ENCODE measurements at places on chromosomes 7 and 10. TPM values are rescaled to one million over a fixed set of nuclear protein-coding genes. Genes with fewer than 3 reads are reported as not detected.

DNA sequence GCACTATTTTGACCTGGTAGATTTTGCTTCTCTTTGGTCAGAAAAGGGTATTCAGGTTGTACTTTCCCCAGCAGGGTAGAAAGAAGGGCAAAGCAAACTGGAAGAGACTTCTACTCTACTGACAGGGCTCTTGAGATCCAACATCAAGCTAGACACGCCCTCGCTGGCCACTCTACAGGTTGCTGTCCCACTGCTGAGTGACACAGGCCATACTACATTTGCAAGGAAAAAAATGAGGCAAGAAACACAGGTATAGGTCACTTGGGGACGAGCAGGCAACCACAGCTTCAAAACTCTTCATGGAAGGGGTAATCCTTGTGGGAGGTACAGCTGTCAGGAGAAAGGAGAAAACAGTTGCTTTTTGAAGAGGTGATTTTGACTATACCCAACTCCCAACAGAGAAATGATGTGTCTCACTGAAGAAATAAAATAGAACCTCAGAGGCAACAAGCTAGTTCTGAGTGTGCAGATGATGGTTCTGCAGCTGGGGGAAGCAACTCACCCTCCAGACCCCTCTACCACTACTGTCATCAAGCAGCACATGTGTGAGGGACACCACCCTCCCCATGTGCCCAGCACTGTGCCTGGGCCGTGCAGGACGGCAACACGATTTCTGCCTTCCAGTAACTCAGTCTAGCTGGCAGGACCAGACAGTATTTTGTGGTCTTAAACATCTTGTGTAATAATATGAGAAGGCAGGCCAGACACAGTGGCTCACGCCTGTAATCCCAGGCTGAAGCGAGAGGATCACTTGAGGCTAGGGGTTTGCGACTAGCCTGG, 16.3 kb downstream of the AKR1B1 start:
- no peak for DNase-seq

DNA sequence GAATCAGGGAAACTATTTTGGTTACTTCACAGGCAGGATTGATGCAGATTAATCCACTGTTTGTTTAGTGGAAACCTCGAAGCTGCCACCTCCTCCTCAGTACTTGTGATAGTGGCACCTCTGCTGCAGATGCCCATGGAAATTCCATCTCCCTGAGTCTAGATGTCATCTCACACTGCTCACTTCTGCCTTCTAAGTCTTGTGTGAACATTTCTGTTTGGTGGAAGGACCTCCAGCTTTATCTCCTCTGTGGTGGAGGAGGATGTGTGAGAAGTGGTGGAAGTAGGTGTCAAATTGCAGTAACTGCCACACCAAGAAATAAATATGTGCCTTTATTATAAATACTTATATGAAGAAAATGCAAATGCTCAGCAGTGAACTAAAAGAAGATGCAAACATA, 25.8 kb upstream of the GPR141 start:
- no peak for DNase-seq

DNA sequence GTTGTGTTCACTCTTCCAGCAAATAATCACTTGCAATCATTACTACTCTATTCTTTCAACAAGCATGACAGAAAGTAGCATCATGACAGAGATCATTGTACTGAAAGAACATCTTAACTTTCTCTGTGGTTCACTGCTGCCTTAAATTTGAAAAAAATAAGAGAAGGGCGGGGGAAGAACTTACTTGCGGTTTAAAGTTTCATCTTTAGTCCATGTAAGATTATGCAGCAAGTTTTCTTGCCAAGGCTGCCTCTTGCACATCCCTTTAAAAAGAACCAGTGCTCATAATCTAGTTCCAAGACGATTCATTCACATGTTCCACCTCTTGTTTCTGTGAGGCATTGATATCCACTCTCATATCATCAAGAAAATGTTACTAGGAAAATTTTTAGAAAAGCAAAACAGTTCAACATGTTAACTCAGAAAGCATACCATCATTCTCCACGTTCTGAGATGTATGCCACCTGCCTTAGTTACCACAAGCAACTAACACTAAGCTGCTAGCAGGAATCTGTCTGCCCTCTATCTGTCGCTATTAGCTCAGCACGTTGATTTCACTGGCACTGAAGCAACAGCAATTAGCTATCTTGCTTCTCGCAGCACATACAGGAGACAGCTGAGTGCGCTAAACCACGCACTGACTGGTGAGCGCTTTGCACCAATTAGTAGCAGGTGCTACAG, at the start of gene PCDH15:
Gene PCDH15, minus strand, starts transcription at position 491 of the 681 bp plus-strand sequence. CDS start 136,969 bp downstream, outside the sequence.
- peak; percentile 3 for DNase-seq

DNA sequence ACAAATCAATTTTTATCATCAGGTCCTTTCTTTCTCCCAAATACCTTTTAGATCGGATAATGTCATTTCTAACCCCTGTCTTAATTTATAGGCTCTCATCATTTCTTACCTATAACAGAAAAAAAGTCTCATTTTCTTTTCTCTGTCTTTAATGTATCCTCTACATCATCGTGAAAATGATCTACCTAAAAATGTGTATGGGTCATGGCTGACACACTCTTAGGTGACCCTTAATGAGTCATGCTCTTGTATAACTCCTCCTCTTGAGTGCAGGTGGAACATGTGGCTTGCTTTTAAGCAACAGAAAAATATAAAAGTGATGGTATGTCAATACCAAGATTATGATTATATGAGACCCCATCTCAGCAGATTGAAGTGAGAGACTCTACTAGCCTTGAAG, 139.4 kb downstream of the SEMA3C start:
- no peak for DNase-seq

DNA sequence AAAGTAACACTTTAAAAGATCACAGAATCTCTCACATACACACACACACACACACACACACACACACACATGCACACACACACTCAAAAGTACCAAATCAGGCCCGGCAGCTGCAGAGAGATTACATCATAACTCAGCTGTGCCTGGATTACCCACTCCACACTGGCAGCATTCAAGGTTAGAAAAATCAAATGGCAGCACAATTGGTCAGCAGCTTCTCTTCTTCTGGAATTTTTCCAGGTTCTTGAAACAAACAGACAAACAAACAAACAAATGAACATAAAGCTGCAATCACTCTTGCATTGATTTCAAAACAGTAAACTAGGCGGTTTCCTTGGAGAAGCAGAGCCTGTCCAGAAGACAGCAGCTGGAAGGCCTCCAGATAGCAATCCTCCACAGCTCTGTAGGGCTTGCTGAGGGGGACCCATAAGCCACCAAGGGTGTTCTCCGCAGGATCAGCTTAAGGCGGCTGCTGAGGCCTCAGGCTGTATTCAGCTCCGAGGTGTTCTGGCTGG, 24.5 kb upstream of the FAM133B start:
- DNase-seq, result no peak

DNA sequence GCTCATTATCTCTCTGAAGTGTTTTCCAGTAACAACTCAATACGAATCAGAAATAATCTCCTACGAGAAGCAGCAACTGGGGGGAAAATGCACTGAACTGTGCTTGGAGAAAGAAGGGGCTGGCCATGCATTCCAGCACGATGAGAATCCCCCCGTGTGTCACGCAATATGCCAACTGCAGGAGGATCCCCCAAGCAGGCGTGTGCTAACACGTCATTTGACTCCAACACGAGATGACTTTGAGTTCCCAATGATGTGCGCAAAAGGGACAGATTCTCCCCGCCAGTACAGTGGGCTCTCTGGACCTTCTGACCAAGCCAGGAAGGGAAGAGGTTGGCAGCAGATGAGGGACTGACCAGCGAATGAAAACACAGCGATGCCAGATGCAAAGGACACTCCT, 105.5 kb downstream of the KCNMA1 start:
- DNase-seq, result no peak

DNA sequence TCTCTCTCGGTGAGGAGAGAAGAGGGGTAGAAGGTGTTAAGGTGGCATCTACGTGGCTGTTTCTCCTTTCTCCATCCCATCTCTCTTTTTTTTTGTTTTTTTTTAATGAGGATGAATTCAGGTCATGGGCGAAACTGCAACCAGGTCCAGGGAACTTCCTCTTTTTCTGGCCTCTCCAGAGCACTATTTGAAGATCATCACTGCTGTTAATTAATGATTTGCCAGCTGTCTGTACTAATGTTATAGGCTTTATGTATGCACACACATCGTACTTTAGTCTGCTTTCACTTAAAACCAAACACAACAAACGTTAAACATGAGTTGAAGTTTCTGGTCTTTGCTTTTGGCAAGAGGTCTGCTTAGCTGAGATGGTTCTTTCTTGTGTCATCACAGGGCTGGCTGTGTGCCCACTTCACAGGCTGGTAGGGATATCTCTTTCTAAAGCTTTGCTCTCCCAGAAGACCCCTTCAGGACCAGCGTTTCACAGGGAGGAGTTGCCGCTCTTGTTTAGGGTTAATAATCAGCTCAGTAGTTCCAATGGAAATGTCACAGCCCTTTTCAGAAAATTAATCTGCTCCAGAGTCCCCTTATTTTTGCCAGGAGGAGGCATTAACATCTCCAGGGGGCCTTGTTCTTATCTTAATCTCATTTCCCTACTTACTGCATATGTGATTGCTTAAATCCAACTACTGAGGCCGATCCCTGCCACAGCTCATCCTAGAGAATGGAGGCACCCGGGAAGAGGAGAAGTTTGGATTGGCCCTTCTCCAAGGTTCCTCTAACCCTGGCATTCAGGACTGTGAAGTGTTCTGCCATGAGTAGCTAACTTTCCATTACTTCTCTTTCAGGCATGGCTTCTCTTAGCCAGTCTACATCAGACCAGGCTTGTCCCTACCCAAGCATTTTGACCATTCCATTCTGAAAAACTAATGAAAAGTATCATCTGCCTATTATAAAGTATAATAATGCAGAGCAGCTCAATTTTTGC, 273.9 kb upstream of the NFE2L3 start:
- no peak for DNase-seq

GRCh38 chr7:88307823-88308222, 1.1 kb upstream of the STEAP4 start:
- DNase-seq, result no peak

Gene SLC16A9
- not detected for total RNA-seq

Data from pulmonary artery endothelial cell (primary cell).